ENCODE measurements at places on chromosomes 6 and 20. TPM values are rescaled to one million over a fixed set of nuclear protein-coding genes. Genes with fewer than 3 reads are reported as not detected.

GRCh38 chr6:100171533-100172321, 177.7 kb upstream of the MCHR2 start:
- no peak for DNase-seq

DNA sequence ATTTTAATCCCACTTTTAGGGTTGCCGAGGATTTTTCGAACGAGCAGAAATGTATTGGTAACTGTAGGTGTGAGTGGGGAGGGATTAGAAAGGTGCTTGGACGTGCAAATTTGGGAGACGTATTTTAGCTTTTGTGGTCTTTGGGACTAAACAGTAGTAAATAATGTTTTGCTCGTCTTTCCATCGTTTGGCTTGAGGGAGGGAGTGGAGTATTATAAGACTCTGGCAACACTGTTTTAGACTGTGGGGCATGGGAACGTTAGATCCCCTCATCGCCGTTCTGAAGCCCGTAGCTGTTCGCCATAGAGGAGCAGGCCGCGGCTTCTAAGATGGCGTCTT, 2.8 kb downstream of the BRD2 start:
- no peak for DNase-seq

The KCNK16 gene
- not detected for total RNA-seq

The MEP1A gene
- not detected for total RNA-seq
